SK-N-SH (cell line): ENCODE measurements at places on chromosomes 11 and 22. TPM values are rescaled to one million over a fixed set of nuclear protein-coding genes. Genes with fewer than 3 reads are reported as not detected.

The GGT1 gene
- 1.6 and 1.8 TPM in 2 replicates for polyA plus RNA-seq

The OR8G1 gene
- not detected in 2 replicates for polyA plus RNA-seq

DNA sequence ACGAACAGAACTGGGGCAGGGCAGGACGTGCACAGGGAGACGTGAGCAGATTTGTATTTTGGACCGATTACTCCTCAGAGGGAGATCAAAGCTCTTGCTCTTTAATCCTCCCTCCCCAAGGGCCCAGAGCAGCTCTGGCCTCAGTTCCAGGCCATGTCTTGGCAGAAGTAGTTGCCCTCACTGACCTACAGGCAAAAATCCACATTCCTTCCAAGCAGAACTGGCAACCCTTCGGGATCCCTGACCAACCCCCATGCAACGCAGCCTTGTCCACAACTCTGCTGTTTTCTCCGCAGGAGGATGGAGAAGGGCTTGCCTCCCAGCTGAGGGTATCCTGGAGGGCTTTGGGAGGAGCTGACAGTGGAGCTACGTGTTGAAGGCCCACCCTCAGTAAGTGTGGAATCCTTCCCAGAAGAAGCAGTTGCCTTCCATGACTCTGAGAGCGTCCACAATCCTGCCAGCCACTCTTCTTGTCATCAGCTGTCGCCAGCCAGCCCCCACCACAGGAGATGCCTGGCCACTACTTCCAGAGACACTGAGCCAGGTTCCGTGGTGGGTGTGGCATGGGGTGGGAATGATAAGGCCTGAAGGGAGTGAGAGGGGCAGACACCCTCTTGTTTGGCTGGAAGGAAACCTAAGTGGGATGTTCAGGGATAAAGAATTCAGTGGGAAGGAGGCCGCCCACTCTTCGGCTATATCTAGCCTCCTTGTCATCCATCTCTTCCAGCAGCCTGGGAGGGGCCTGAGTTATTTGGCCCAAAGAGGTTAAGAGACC lies 68.1 kb downstream of the PDE2A start:
- H3K4me3 ChIP-seq, result no peak overlapping the region
- no peaks in the 10 kb centered on the region for H3K4me1 ChIP-seq

GRCh38 chr11:95095858-95096587 lies 6.4 kb downstream of the ENDOD1 start:
- peak overlapping the region; percentile 53; the same call in 1 of the 2 replicates for H3K27ac ChIP-seq
- peaks cover 32% of the 10 kb centered on the region; the same call in 1 of the 2 replicates for H3K4me1 ChIP-seq
- no peak for DNase-seq
- no peaks in the 10 kb centered on the region for H3K36me3 ChIP-seq
- no peaks in the 10 kb centered on the region for H3K27me3 ChIP-seq
- H3K4me3 ChIP-seq, result no peak overlapping the region

The GAL3ST3 gene
- polyA plus RNA-seq, result 1.9 and 3.2 TPM in 2 replicates

DNA sequence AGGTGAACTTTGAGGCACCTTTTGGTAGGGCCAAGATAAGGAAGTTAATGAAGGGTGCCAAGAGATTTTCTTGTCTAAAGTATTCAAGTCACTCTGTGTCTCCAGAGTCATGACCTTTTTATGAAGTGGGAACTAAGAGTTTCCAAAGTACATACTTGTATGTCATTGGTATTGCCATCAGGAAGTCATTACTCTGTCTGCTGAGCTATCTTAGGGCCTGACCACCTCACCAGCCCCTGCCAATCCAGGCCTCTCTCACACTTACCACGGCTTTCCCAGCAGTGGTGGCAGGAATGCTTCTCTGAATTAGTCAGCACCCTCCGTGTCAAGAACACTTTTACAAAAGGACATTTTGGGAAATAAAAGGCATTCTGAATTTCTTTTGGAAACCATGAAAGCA lies 192.8 kb upstream of the MTNR1B start:
- H3K36me3 ChIP-seq, result no peaks in the 10 kb centered on the region
- no peak overlapping the region for H3K4me3 ChIP-seq
- DNase-seq, result no peak
- H3K27ac ChIP-seq, result no peak overlapping the region
- no peaks in the 10 kb centered on the region for H3K4me1 ChIP-seq
- no peaks in the 10 kb centered on the region for H3K27me3 ChIP-seq

- H3K27me3 ChIP-seq, result no peaks in the 10 kb centered on the region; the same call in 1 of the 2 replicates
- no peaks in the 10 kb centered on the region for H3K36me3 ChIP-seq
- peak overlapping the region; percentile 31 for H3K4me3 ChIP-seq
- DNase-seq, result peak; percentile 48
Measured at GRCh38 chr11:122439866-122440810, 215.4 kb upstream of the UBASH3B start.

GRCh38 chr11:17578296-17578695 lies 31.2 kb downstream of the OTOG start:
- no peak for DNase-seq
- no peaks in the 10 kb centered on the region for H3K36me3 ChIP-seq
- no peaks in the 10 kb centered on the region for H3K27me3 ChIP-seq
- H3K4me3 ChIP-seq, result no peak overlapping the region
- no peak overlapping the region for H3K27ac ChIP-seq

- no peaks in the 10 kb centered on the region for H3K36me3 ChIP-seq
- DNase-seq, result peak; percentile 51
- no peak overlapping the region for H3K4me3 ChIP-seq
- H3K27me3 ChIP-seq, result no peaks in the 10 kb centered on the region
- H3K27ac ChIP-seq, result no peak overlapping the region
Measured at GRCh38 chr22:43228330-43228729, 41.4 kb upstream of the TTLL12 start.

DNA sequence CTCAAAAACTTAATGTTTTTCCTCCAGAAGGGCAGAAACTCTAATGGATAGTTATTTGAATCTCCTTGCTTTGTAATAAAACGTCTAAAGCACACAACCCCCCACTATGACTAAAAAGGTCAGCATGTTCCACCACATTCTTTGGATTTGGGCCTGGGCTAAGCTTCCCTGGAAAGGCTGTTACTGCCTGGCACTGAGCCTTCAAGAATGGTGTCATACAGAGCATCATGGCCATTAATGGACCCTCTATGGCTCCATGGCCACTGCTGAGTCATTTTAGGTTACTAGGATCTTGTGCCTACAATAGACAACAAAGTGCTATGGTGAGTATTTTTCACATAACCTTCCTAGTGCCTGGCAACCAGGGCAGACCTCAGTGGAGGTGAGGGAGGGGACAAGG lies 242.6 kb upstream of the FAT3 start:
- no peaks in the 10 kb centered on the region; the same call in none of the 2 replicates for H3K4me1 ChIP-seq
- DNase-seq, result no peak
- H3K27ac ChIP-seq, result peak overlapping the region; percentile 95
- no peak overlapping the region for H3K4me3 ChIP-seq
- no peaks in the 10 kb centered on the region for H3K27me3 ChIP-seq
- no peaks in the 10 kb centered on the region for H3K36me3 ChIP-seq

The METTL15 gene
- polyA plus RNA-seq, result 4.7 and 7.1 TPM in 2 replicates
